Activated CD8-positive, alpha-beta memory T cell treated with anti-CD3 and anti-CD28 coated beads, Interleukin-2, amount 10 ng/mL, durations not matched to agents 7 days and 5 days (primary cell): ENCODE measurements at places on chromosomes 13 and 19. TPM values are rescaled to one million over a fixed set of nuclear protein-coding genes. Genes with fewer than 3 reads are reported as not detected.

DNA sequence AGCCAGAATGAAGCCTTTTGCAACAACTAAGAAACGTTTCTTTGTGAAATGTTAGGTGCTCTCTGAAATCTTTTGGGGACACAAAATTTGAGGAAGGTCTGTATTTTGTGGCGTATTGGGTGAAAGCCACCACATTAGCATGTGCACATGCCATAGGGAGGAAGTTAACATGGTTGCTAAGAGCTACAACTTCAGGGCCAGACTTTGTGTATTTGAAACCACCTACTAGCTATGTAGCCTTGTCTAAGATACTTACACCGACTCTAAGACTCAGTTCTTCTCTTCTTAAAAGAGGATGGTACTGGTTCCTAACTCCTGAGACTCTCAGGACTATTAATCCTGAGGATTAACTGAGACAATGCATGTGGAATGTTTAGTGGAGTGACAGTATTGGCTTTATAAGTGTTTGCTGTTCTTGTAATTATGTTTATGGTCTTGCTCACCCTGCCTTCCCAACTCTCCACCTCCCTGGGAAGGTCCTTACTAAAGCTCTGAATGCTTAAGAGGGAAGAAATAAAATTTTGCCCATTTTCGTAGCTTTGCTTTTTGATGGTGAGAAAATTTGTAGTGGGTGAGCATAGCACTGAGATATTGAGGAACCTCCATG, 15.5 kb downstream of the SERP2 start:
- H3K4me1 ChIP-seq = no peaks in the 10 kb centered on the region
- H3K27me3 ChIP-seq = peaks cover 16% of the 10 kb centered on the region
- DNase-seq = no peak

DNA sequence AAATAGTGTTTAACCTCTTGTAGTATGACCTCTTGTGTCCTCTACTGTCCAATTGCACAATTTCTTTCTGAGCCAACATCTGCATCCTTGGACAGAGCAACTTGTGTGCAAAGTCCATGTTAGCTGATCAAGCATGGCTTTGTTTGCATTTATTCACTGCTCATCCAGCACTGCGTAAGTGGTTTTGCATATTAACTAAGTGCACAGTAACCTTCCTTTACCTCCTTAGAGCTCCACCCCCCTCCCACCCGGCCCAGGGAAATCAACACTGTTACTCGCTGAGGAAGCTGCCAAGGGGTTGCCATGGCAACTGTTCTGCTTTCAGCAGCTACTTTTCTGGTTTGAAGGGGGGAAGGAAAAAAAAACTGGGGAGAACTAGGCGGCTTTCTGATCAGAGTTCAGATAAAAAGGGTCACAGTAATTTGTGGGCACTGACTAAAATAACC, 153.5 kb upstream of the KLF12 start:
- H3K36me3 ChIP-seq = no peaks in the 10 kb centered on the region
- peaks cover 38% of the 10 kb centered on the region for H3K4me1 ChIP-seq
- no peaks in the 10 kb centered on the region for H3K27me3 ChIP-seq
- DNase-seq = peak; percentile 84
- peak overlapping the region; percentile 71 for H3K27ac ChIP-seq

DNA sequence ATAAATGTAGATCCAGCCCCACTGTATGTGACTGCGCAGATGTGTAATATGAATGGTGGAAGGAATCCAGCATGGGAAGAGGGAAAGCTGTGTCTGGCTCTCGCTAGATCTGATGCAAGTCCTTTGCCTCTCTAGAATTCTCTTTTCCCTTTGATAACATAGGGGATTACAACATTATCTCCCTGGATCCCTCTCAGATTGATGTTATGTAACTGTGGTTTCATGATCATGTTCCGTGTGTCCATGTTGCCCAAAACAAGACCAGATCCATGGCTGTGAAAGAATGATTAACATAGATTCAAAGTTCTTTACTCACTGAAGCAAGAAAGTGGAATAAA, 184.0 kb upstream of the UBL3 start:
- DNase-seq = no peak
- H3K4me1 ChIP-seq = peaks cover 3% of the 10 kb centered on the region
- no peak overlapping the region for H3K4me3 ChIP-seq

DNA sequence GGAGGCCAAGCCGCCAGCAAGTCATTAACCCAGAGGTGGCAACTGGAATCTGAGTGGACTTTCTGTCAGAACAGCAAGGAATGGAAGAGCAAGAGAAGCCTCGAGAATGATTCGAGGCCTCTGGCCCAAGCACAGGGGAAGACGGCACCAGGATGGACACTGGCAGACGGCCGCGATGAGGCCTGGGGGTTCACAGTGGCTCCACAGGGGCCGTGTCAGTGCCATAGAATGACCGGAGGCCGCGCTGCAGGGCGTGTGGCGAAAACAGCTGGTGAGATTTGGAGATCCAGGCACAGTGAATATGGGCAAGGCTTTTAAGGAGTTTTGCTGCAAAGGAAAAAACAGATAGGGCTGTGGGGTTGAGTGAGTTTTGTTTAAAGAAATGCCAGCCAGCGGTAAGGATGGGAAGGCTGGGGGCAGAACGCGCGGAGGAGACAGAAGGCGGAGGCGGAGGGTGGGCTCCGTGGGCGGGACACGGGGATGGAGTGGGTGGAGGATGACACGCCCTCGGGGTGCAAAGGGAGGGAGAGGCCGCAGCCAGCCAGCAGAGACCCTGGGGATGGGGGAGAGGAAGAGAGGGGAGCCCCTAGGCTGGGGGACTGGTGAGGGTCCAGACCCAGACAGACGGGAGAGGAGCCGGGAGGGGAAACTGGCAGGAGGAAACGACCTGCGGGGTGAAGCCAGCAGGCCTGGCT, 130.5 kb downstream of the RNF17 start:
- DNase-seq = no peak
- no peaks in the 10 kb centered on the region for H3K4me1 ChIP-seq
- peaks cover 41% of the 10 kb centered on the region for H3K36me3 ChIP-seq

DNA sequence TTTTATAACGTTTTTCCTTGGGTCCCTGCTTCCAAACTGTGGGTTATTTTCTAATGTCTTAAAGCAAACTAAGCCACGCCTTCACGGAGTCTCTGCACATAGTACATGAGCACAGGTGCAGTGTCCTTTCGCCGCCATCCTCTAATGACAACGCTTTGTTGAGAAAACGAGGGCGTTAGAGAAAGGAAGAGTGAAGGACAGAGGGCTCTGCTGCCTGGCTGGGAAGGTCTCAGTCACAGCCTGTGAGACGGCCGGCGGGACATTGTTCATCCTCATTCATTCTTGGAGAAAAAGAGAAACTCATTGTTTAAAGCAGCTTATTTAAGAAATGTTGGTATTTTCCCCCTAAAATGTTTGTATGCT, 9.5 kb downstream of the IL17D start:
- no peak for DNase-seq
- H3K27me3 ChIP-seq = peaks cover 21% of the 10 kb centered on the region
- no peak overlapping the region for H3K27ac ChIP-seq
- H3K36me3 ChIP-seq = no peaks in the 10 kb centered on the region
- no peak overlapping the region for H3K4me3 ChIP-seq
- H3K4me1 ChIP-seq = peaks cover 7% of the 10 kb centered on the region

GRCh38 chr13:36907266-36907665, 12.8 kb downstream of the SMAD9 start:
- no peaks in the 10 kb centered on the region for H3K36me3 ChIP-seq
- DNase-seq = no peak
- H3K27me3 ChIP-seq = peaks cover 22% of the 10 kb centered on the region
- H3K4me3 ChIP-seq = no peak overlapping the region
- no peak overlapping the region for H3K27ac ChIP-seq

DNA sequence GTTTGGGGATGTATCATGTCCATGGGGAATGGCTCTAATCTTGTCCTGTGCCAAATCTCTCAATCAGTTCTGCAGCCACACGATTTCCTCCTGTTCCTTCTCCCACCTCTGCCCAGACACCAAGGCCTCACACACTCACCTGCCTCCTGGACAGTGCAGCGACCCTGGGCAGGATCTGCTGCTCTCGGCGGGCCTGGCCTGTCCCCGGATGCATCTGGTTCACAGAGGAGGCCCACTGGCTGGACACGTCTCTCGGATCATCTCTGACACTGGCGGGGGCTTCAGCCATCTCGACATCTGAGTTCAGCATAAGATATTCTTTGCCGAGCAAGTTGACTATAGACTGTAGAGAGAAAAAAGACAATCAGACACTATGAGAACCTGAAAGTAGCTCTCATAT, 5.9 kb downstream of the ZSCAN5B start:
- H3K36me3 ChIP-seq = no peaks in the 10 kb centered on the region
- no peak overlapping the region for H3K4me3 ChIP-seq
- no peaks in the 10 kb centered on the region for H3K4me1 ChIP-seq
- no peaks in the 10 kb centered on the region for H3K27me3 ChIP-seq

DNA sequence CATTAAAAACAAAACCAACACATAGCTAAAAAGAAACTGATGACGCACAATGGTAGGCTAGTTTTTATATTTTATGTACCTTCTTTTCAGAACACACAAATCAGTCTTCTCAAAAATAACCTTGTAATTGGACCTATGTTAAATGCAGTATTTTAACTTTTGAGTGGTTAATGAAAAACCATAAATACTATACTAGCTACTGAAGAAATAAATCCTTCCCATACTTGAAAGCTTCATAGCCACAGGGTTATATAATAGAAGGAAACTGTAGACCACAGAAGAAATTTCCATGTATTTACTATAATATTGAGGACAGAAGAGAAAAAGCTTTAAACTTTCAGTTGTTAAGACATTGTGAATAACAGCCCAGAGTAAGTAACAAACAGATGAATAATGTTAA, 1094.3 kb upstream of the SLC10A2 start:
- no peaks in the 10 kb centered on the region for H3K36me3 ChIP-seq
- H3K4me3 ChIP-seq = no peak overlapping the region
- no peaks in the 10 kb centered on the region for H3K4me1 ChIP-seq

DNA sequence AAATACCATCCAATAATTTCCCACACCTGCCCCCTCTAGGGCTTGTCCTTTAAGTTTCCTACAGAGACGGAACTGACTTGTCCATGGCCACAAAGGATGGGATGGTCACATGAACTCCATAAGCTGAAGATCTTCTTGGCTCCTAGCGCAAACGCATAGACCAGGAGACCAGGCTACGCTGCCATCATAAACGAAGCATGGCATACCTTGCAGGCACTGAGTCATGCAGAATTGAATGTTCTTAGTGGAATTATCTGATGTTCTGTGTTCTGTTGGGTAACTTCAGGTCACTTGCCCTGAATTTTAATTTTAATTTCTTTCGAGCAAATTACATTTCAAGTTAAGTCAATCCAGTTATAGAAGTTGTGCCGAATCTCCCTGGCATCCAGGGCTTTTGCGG, 96.4 kb upstream of the STARD13 start:
- DNase-seq = no peak
- H3K4me1 ChIP-seq = no peaks in the 10 kb centered on the region
- H3K27me3 ChIP-seq = no peaks in the 10 kb centered on the region
- no peak overlapping the region for H3K27ac ChIP-seq
- no peak overlapping the region for H3K4me3 ChIP-seq

DNA sequence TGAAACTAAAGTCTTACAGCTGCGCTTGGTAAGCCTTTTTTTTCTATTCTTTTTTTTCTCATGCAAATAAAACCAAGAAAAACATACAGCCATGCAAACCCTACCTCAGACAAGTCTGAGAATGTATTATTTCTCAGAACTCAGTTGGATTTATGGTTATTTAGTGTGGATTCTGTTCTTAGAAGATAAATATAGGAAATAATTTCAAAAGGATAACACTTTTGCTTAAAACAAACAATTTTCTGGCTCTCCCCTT, 40.7 kb upstream of the TNFSF11 start:
- DNase-seq = no peak
- no peak overlapping the region for H3K27ac ChIP-seq
- no peaks in the 10 kb centered on the region for H3K27me3 ChIP-seq
- H3K4me1 ChIP-seq = peaks cover 3% of the 10 kb centered on the region
- no peak overlapping the region for H3K4me3 ChIP-seq
- no peaks in the 10 kb centered on the region for H3K36me3 ChIP-seq

DNA sequence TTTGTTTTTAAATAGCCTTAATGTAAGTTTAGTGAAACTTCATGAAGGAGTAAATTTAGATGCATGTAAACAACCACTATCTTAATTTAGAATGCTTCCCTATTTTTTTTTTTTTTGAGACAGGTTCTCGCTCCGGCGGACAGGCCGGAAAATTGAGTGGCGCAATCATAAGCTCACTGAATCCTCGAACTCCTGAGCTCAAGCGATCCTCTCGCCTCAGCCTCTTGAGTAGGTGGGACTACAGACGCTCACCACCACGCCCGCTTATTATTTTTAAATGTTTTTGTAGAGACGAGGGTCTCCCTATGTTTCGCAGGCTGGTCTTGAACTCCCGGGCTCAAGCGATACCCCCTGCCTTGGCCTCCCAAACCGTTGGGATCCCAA, 1.6 kb downstream of the TEX30 start:
- peak overlapping the region; percentile 93 for H3K4me3 ChIP-seq
- H3K27ac ChIP-seq = no peak overlapping the region
- no peak for DNase-seq
- H3K27me3 ChIP-seq = no peaks in the 10 kb centered on the region
- H3K4me1 ChIP-seq = peaks cover 48% of the 10 kb centered on the region
- H3K36me3 ChIP-seq = peaks cover 12% of the 10 kb centered on the region

DNA sequence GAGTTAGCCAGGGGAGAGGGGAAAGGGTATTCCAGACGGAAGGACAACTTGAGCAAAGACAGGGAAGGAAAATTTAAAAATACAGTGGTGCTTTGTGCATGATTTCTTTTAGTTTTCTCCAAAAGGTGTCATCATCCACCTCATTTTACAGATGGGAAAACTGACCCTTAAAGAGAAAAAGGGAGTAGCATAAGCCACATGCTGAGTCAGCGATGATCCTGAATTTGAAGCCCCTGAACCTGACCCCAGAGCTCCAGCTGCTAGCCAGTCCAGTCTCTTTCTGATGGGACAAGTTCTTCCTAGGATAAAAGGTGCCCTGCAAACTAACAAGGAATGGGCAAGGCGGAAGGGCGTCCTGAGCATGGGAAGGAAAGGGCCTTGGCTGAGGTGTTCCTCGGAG, 10.3 kb downstream of the CABP5 start:
- no peaks in the 10 kb centered on the region for H3K4me1 ChIP-seq
- H3K36me3 ChIP-seq = peaks cover 2% of the 10 kb centered on the region
- no peak overlapping the region for H3K4me3 ChIP-seq
- DNase-seq = no peak

DNA sequence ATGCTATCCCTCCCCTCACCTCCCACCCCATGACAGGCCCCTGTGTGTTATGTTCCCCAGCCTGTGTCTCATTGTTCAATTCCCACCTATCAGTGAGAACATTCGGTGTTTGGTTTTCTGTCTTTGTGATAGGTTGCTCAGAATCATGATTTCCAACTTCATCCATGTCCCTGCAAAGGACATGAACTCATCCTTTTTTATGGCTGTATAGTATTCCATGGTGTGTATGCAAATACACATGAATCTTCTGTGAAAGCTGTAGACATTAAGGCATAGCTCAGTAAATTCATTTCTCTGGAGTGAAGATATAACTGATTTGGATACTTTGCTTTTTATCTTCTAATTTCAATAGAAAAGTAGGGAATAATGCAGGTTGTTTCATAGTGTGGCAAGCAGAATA, 125.8 kb upstream of the C1QTNF9B start:
- peaks cover 10% of the 10 kb centered on the region for H3K4me1 ChIP-seq
- no peak overlapping the region for H3K4me3 ChIP-seq
- no peak overlapping the region for H3K27ac ChIP-seq
- no peak for DNase-seq

- peaks cover 27% of the 10 kb centered on the region for H3K4me1 ChIP-seq
- H3K27me3 ChIP-seq = no peaks in the 10 kb centered on the region
- H3K27ac ChIP-seq = peak overlapping the region; percentile 94
- peak overlapping the region; percentile 90 for H3K4me3 ChIP-seq
Observed at GRCh38 chr19:20660473-20661140, 764 bp downstream of the ZNF626 start.

Gene CALR3
- total RNA-seq = not detected

Gene CRX
- not detected for total RNA-seq

Gene STOML3
- not detected for total RNA-seq

Gene ANKLE1
- total RNA-seq = 17.2 TPM

Gene TEX101
- not detected for total RNA-seq

Gene PSMC4
- total RNA-seq = 94.5 TPM

Gene SLC7A10
- total RNA-seq = not detected
